Coronary artery (tissue), 2 donors: ENCODE measurements at places on chromosomes 1 and 21.
A peak's percentile ranks its signal among the peaks of the same experiment; 100 is the strongest.

DNA sequence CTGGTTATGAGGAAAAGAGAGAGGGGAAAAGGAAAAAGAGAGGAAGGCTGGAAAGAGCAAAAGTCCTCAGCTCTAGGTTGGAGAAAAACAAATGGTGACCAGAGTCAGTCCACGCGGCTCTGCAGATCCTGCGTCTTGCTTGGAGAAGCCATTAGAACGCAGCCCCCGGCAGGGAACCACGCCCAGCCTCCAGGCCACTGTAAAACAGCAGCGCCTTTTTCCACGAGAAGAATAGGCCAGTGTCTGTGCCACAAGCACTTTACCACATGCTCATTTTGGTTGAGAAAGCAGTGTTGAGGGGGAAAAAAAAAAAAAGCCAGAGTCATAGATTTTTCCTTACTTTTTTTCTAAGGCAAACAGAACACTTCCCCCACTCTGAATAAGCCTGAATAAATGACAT is 846.9 kb upstream of the ADAMTS5 start:
- DNase-seq, result no peak

DNA sequence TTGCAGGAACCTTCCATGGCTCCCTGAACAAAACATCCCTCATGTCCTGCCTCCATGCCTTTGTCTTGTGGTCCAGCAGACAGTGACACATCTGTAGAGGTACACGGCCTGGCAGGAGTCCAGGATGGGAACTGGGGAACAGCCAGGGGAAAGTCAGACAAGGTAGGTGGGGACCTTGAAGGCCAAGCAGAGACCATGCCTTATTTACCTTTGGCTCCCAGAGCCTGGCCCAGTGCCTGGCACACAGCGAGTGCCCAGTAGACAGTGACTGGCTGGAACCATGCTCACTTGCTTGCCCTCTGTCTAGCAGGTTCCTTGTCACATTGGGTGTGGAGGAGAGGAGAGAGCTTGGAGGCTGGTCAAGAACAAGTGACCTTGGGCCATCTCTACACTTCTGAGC is 81.0 kb downstream of the BCAR3 start:
- no peak for DNase-seq

GRCh38 chr1:192869308-192869940 is 60.6 kb downstream of the RGS2 start:
- no peak for DNase-seq

DNA sequence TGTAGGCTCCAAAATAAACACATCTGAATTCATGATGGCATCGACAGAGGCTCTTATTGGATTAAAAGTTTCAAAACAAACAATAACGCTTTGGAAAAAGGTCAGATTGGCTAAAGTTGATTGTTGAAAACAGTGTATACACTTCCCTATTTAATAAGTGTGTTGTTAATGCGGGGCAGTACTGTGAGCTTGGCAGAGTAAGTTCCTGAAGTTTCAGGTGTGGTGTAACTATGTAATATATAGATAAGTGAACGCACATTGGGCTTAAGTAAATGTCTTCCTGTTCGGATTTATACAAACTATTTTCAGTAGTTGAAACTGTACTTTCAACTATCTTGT is 810 bp downstream of the ZBTB37 start:
- DNase-seq, result no peak

DNA sequence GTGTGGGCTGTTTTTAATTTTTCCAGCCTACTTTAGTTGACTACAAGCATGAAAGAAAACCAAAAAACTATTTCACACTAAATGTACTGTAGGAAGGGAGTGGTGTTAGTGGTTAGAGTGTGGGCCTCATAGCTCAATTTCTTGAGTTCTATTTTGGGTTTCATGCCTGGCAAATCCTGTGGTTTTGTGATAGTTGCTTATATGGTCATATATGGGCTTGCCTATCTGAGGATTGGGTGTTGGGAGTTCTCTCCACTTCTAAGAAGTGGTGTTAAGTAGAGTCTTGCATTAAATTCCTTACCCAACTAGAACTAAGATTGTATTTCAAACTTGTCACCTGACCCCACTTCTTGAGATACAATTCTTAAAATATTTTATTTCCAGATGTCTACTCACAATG is 37.8 kb upstream of the COL11A1 start:
- no peak for DNase-seq

GRCh38 chr1:202952099-202952498 is 6.0 kb downstream of the ADIPOR1 start:
- DNase-seq, result no peak

DNA sequence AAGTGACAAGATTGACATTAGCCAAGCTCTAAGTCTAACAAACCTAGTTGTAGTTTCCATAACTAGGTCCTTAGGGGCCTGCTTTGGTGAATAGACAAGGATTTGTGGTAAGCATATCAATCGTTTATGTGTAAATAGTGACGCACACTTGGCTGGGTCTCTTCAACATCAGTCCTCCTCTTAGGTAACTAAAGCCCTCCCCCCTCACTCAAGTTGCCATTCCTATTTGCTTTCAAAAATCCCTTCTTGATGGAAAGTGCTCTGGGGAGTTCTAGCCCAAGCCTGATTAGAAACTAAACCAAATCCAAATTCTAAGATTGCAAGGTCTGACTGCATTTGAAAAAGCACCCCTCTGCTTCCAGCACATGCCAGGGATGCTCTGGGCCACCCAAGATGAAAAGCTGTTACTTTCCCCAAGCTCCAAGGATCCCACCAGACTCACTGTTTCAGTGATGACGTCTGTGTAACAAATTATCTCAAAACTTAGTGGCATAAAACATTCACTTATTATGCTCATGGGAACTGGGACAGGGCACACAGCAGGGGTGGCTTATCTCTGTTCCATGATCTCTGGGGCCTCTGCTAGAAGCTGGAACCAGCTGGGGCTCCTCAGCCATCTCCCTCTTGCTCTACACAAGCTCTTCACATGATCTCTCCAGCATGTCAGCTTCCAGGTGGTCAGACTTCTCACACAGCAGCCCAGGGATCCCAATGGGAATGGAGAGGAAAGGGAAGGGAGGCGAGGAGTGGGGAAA is 74.1 kb downstream of the RRAGC start:
- DNase-seq, result peak; percentile 3

- no peak for DNase-seq
Measured at GRCh38 chr1:230518511-230518910, 92.4 kb upstream of the PGBD5 start.

DNA sequence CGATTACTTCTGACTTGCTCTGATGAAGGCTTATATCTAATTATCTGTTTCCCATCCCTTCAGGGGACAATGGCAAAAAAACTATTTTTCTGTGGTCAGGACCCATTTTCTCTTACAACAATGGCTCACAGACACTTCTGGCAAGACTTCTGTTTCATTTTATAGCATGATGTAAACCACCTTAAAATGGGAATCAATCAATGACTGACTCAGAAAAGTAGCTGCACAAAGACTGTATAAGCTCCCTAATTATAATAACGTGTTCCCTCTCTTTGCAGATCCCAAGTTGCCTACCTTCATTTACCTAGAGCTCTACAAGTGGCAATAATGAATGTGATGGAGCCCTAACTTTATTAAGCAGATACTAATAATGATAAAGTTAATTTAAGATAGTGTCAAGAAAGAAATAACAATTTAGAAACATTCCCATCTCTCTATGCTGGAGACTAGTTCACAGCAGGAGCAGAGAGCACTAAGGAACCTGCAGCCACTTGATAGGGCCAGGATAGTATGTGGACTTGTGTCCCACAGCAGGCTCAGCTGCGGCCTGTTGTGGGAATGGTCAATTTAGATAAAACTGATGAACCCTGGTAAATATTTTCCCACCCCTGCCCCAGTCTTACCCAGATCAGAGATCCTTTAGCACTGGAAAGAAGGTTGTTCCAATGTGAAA is 538 bp downstream of the GBP2 start:
- DNase-seq, result no peak

GRCh38 chr1:28329395-28330153 is 734 bp downstream of the MED18 start:
- no peak for DNase-seq
